ENCODE measurements at places on chromosomes 6 and 20. TPM values are rescaled to one million over a fixed set of nuclear protein-coding genes. Genes with fewer than 3 reads are reported as not detected.

DNA sequence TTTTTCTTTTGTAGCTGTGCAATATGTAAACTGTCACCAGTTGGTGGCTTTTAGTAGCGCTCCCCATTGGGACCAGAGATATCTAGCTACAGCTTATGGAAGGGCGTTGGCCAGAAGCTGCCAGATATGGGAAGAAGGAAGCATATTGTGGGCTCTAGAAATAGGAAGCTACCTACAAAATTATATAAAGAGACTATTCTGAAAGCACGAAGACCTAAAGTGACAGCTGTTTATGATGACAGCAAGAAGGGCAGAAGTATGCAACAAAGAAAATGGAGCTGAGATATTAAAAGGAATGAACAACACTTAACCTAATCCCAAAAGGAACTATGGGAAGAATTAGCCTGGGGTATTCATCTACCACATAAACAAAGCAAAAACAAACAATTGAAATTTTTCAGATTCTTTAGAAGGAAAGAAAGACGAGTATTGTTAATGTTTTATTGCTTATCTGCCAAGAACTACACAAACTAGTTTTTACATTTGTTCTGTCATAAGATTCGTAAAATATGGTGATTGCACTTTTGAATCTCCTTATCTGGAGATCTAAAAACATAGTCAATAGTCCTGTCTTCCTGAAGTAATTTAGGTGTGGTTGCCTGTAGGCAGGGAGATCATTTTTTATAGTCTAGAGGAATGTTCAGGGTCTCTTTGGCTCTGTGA, 81.6 kb downstream of the NCOA7 start:
- DNase-seq: peak; percentile 30

Gene PTCRA
- not detected for total RNA-seq

Gene CRIP3
- not detected for total RNA-seq

Gene NCOA7
- total RNA-seq: 90.3 TPM

Measured in fibroblast of the aortic adventitia (primary cell).